ENCODE measurements at places on chromosomes 12 and 14. TPM values are rescaled to one million over a fixed set of nuclear protein-coding genes. Genes with fewer than 3 reads are reported as not detected.

Gene IRAK3
- total RNA-seq = 23.1 TPM

Gene CIROP
- not detected for total RNA-seq

GRCh38 chr14:84975241-84975902 lies 554.6 kb upstream of the FLRT2 start:
- DNase-seq = no peak

GRCh38 chr14:96057738-96058137 lies 18.6 kb downstream of the C14orf132 start:
- peak; percentile 8 for DNase-seq

Data from ureter (tissue), 1 donor.